GM12891 (cell line): ENCODE measurements at places on chromosomes 7 and 10.

GRCh38 chr7:20232848-20233247, 15.7 kb upstream of the MACC1 start:
- no peak for DNase-seq

GRCh38 chr7:119472408-119473038, 800.5 kb upstream of the KCND2 start:
- DNase-seq = no peak

GRCh38 chr7:15715435-15715834, 29.0 kb upstream of the MEOX2 start:
- no peak for DNase-seq

GRCh38 chr7:30595436-30596013, 847 bp downstream of the GARS1 start:
- no peak for DNase-seq

DNA sequence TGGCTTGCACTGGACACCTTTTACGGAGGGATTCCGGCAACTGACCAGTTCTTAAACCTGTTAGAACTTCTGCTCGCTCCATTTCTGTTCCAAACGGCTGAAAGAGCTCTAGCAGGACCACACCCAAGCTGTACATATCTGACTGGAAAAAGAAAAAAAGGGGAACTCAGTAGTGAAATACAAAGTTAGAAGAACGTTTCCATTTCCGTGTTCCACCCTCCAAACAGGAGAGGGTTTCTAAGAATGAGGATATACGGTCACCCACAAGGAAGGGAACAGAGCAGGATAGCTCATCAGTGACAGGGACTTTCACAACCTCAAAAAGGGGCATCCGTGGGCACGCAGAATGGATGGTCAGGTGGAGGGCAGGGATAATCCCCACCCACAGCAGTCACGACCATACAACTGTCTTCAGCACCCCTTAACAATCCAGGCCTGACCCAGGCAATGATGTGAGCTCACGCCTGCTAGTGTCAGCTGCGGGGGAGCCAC, 4.3 kb upstream of the ANKRD61 start:
- DNase-seq = no peak

GRCh38 chr10:14200698-14201544, 129.8 kb downstream of the FRMD4A start:
- no peak for DNase-seq

GRCh38 chr10:57664815-57665214, 602.9 kb downstream of the IPMK start:
- DNase-seq = no peak

DNA sequence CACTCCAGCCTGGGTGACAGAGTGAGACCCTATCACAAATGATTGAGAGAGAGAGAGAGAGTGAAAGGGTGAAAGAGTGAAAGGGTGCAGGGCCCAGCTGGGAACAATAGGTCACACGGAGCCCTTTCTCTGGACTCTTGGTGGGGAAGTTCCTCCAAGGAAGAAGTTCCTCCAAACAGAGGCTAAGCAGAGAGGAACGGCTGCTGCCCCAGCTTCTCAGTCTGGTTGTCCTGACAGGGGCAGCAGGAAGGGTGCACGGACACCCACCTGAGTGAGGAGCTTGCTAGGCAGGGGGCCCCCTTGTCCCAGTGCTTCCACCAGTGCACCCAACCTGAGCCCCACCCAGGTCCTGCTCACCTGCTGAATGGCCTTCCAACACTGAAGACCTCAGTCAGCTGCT, 38.8 kb upstream of the MYL10 start:
- DNase-seq = no peak

DNA sequence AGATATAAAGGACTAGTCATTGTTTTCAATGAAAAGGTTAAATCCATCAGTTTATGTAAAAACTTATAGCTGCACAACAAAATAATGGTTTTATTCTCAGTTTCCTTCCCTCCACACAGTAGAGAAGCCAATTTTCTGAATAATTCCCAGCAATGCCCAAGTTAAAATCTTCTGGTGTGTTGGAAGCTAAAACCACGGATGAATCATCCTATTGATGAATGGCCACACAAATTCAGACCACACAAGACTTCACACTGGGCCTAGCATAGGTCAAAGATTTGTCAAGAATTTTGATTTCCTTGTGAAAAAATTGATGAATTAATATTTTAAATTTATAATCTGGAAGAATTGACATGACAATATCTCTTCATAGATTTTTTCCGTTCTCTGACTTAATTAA, 617.6 kb downstream of the INHBA start:
- no peak for DNase-seq

- DNase-seq = no peak
Observed at GRCh38 chr10:670038-670437, 19.4 kb downstream of the DIP2C start.

- DNase-seq = no peak
Observed at GRCh38 chr10:62651341-62651740, 153.2 kb upstream of the ADO start.

- no peak for DNase-seq
Observed at GRCh38 chr10:115049960-115050359, 43.2 kb upstream of the ATRNL1 start.

DNA sequence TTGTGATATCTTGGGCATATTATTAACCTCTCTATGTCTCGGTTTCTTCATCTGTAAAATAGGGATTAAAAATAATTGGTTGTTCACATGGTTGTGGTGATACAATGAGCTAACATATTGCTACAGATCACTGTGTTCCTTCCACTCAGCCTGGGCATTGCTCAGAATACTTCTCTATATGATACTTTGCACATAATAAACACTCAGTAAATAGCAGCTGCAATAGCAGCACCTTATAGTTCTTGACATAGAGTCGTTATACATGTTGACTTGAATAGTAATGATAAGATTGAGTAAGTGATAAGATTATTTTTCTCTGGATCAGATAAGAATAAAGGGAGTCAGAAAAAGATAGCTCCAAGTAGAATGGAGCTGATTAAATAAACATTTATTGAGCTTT, 42.3 kb downstream of the PTTG1IP2 start:
- no peak for DNase-seq

DNA sequence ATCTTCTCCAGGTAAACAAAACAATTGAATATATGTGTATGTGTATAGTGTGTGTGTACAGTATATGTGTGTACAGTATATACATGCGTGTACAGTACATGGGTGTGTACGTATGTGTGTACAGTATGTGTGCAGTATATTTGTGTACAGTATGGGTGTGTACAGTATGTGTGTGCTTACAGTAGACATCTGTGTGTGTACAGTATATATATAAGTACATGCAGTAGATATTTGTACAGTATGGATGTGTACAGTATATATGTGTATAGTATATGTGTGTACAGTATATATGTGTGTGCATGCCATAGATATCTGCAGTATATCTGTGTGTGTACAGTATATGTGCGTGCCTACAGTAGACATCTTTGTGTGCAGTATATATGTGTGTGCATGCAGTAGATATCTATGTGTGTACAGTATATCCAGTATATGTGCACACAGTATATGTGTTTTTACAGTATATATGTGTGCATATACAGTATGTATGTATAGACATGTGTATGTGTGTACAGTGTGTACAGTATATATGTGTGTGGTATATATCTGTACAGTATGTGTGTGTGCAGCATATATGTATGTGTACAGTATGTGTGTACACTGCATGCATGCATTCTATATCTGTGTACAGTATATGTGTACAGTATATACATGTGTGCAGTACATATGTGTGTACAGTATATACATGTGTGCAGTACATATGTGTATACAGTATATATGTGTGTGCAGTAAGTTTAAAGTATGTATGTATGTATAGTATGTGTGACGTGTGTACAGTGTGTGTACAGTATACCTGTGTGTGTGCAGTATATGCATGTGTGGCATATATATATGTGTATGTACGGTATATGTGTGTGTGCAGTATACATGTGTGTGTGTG, 37.3 kb upstream of the SLC39A12 start:
- no peak for DNase-seq

- DNase-seq = no peak
Observed at GRCh38 chr10:121087688-121088087, 236.5 kb downstream of the WDR11 start.

DNA sequence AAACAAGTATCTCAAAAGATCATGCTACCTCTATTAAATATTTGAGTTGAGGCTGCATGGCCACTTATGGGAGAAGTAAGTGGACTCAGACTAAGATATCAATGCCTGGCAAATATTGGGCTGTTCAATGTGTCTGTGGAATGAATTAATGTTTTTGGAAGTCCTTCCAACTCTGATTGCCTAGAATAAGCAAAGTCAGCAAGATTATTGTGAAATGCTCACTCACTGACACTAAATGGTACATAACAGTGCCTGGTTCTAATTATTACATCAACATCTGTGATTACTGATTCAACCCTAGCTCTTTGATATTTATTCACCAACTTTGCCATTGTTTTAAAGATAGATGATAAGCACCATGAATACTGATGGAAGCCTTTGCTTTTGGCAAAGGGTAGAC, 45.5 kb upstream of the HDAC9 start:
- DNase-seq = no peak

- DNase-seq = no peak
Observed at GRCh38 chr7:124652237-124652636, 113.4 kb downstream of the GPR37 start.

DNA sequence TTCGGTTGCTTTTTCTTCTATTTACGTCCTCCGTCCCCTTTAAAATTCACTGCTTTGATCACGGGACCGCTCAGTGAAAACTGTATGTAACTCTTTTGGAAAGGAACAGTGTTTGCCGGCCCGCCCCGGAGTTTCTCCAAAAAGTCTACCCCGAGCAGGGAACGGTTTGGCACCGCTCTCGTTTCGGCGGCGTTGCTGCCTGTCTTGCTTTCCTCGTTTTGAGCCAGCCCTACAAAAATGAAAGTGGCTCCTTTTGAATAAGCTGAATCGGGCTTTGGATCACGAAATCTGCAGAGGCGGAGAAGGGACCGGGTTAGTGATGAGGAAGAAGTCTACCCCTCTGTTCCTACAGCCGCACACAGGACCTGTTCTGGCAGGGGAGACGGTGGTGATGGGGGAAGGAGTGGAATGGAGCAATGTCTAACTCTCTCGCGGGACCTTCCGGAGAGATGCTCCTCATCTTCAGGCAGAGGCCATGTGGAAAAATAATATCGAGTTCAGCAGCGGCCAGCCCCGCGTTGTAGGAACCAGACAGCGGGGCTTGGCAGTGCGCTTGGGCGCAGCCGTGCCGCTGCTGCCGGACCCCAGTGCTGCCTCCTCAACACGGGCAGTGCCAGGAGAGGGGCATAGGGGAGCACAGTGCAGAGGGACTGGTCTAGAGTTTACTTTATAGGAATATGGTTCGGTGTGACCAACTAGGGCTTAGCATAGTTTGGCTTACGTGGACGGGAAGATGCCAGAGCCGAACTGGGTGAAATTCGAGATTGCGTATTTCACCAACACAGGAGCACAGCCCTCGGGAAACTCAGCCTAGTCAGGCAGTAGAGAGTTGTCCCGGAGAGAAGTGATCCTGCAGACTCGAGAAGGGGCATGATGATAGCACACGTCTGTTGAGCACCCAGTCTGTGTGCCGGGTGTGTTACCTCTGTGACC, 1.4 kb downstream of the HTRA1 start:
- no peak for DNase-seq

- no peak for DNase-seq
Observed at GRCh38 chr10:42986633-42987032, 90.2 kb upstream of the RET start.

GRCh38 chr7:81170291-81170690, 251.4 kb upstream of the SEMA3C start:
- DNase-seq = no peak

DNA sequence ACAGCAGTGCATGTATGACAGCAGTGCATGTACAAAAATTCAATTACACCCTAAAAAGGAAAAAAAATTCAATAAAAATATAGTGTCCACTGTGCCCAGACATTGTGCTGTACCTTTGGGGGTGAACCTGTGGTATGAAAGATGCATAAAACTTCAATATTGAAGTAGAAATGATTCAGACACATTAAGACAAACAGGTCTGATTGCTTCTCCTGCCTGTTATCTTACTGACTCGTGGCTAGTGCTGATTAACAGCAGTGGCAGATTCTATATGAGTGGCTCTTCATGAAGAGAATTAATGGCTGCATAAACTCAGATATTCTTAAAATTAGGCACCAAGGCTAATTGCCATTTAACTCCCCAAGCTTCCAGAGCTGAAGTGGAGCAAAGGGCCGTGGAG, 37.9 kb downstream of the GATA3 start:
- DNase-seq = no peak

DNA sequence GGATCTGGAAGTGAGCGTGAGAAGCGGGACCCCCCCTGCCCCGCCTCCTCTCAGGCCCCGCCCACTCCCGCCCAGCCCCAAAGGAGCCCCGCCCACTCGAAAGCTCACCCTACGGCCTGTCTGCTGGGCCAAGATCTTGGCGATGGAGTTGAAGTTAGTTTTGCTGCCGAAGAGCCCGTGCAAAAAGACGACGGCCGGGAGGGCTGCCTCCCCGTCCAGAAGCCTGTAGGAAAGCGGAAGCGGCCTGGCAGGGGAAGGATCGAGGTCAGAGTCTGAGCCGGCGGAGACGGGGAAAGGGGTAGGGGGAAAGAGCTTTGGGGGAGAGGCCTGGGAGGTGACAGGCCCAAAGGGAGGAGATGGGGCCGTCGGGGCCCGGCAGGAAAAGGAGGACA, 386 bp downstream of the ABHD11 start:
- peak; percentile 72 for DNase-seq

DNA sequence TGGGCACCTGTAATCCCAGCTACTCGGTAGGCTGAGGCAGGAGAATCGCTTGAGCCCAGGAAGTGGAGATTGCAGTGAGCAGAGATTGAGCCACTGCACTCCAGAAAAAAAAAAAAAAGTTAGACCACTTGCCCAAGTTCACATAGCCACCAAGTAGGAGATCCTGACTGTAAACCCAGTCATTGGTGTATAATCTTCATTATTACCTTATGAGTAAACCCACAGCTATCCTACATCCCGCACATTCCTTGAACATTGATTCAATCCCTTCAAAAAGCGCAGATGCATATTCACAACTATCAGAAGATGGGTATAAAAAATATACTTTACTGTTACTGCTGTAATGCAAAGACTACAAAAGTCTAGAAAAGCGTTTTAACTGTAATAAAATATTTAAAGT, 512.9 kb downstream of the SUGCT start:
- no peak for DNase-seq

DNA sequence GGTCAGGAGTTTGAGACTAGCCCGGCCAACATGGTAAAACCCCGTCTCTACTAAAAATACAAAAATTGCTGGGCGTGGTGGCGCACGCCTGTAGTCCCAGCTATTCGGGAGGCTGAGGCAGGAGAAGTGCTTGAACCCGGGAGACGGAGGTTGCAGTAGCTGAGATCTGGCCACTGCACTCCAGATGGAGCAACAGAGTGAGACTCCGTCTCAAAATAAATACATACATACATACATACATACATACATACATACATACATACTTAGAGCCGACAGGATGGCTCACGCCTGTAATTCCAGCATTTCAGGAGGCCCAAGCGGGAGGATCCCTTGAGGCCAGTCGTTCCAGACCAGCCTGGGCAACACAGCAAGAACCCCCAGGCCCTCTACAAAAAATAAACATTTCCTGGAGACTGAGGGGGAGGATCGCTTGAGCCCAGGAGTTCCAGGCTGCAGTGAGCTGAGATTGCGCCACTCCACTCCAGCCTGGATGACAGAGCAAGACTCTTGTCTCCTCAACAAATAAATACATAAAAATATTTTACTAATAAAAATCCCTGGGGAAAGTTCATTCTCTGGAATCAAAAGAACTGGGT, 90.9 kb upstream of the TNRC18 start:
- DNase-seq = no peak

- DNase-seq = no peak
Observed at GRCh38 chr7:45647967-45648670, 74.0 kb downstream of the ADCY1 start.

GRCh38 chr10:90884431-90884830, 12.7 kb downstream of the RPP30 start:
- DNase-seq = no peak

- DNase-seq = no peak
Observed at GRCh38 chr10:4303045-4303444, 518.0 kb upstream of the KLF6 start.
